Left lung (tissue), 14 donors: ENCODE measurements at places on chromosomes 7 and 10. TPM values are rescaled to one million over a fixed set of nuclear protein-coding genes. Genes with fewer than 3 reads are reported as not detected.

Gene PRR15
- polyA plus RNA-seq, result not detected

Gene GJD4
- not detected for polyA plus RNA-seq

Gene PRLHR
- 0.03 TPM for polyA plus RNA-seq

Gene SLC26A5
- 0.68 TPM for polyA plus RNA-seq

Gene PRSS37
- polyA plus RNA-seq, result 0.51 TPM
